ENCODE measurements at places on chromosomes 13 and 19. TPM values are rescaled to one million over a fixed set of nuclear protein-coding genes. Genes with fewer than 3 reads are reported as not detected.

The ZNF90 gene
- polyA plus RNA-seq = 27.3 TPM

The SYNE4 gene
- polyA plus RNA-seq = 10.1 TPM

The CABP5 gene
- polyA plus RNA-seq = not detected

The ODAD3 gene
- 2.2 TPM for polyA plus RNA-seq

The PTGER1 gene
- 8.8 TPM for polyA plus RNA-seq

The SAMD1 gene
- polyA plus RNA-seq = 73.6 TPM

The CCL25 gene
- 0.36 TPM for polyA plus RNA-seq

The USHBP1 gene
- polyA plus RNA-seq = 9.5 TPM

The NR1H2 gene
- polyA plus RNA-seq = 24.1 TPM

The SEMA6B gene
- polyA plus RNA-seq = 2.1 TPM

The KEAP1 gene
- polyA plus RNA-seq = 77.7 TPM

The ELSPBP1 gene
- not detected for polyA plus RNA-seq

The RAX2 gene
- polyA plus RNA-seq = not detected

The LGALS4 gene
- polyA plus RNA-seq = 1.7 TPM

The CYP2A7 gene
- polyA plus RNA-seq = 0.14 TPM
